ENCODE measurements at places on chromosomes 11 and 22.

- DNase-seq = no peak
Observed at GRCh38 chr22:41201141-41201540, 4.0 kb upstream of the L3MBTL2 start.

GRCh38 chr11:75780888-75781287 lies 12.3 kb downstream of the DGAT2 start:
- no peak for DNase-seq

- no peak for DNase-seq
Observed at GRCh38 chr11:87878373-87878825, 296.8 kb downstream of the RAB38 start.

DNA sequence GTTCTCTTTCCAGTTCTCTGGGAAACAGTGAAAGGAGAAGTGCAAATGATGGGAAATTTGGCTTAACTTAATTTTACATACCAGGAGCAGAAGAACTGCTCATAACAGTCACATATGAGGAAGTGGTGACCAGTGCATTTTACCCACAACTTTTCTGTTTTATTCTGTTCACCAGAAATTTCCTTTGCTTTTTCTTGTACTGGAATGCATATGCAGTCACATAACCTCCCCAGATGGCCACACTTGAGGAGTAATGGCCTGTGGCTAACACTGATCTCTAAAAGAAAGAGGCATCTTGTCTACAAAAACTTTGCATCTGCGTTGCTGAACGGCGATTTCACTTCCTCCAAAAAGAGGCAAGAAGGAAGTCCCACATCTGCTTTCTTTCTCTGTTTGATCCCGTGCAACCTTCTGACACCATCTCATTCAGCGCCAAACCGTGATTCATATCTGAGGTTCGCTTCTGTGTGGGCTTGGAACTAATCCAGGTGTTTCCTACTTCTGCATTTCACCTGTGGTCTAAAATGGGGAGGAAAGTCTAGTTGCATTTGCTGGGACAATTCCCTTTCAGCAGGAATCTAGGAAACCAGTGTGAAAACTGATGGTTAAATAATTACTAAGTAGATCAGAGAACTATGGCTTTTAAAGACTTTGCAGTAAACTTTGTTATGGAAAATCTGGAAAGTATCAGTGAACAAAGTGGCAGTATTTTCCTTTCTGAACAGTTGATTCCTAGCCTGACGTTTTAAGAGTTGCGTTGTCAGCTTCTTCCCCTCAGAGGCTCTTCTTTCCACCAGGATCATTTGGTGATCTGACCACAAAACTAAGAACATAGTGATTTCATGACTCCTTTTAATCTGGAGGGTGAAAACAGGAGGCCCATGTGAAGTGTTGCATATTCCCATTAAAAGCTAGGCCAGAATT lies 4.2 kb upstream of the MPEG1 start:
- no peak for DNase-seq

- DNase-seq = no peak
Observed at GRCh38 chr22:46551996-46552395, 14.6 kb upstream of the CELSR1 start.

- no peak for DNase-seq
Observed at GRCh38 chr11:13687271-13687670, 18.8 kb downstream of the FAR1 start.

GRCh38 chr11:103993507-103993906 lies 42.9 kb upstream of the DDI1 start:
- no peak for DNase-seq

Data from activated naive CD4-positive, alpha-beta T cell (primary cell).